Aorta (tissue), 5 donors: ENCODE measurements at places on chromosomes 1 and 21. TPM values are rescaled to one million over a fixed set of nuclear protein-coding genes. Genes with fewer than 3 reads are reported as not detected.

DNA sequence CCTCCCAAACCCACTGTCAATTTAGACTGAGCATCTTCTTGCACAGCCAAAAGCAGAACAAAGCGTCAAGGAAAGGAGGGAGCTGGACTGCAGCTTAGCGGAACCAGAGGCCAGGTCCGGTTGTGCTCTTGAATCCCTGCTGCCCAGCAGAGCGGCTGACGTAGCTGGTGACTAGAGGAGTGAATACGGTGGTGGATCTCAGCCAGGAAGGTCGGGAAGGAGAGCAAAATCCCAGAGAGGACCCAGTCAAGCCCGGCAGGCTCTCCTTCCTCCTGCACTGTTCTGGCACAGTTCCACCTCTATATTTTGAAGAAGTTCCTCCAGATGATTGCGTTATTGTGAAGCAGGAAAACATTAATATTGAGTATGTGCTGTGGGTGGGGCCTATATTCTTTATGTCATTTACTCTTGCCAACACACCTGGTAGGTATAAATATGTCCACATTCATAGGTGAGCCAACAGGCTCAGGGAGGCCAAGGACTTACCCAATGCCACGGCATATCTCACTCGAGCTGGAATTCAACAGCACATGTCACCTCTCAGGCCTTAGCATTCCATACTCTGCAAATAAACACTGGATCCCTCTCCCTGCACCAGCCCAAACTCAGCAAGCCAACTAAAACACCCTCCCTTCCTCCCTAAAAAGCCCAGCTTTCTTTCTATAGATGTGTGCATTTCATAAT lies 23.6 kb upstream of the ABCB10 start:
- peak; percentile 83 for DNase-seq

DNA sequence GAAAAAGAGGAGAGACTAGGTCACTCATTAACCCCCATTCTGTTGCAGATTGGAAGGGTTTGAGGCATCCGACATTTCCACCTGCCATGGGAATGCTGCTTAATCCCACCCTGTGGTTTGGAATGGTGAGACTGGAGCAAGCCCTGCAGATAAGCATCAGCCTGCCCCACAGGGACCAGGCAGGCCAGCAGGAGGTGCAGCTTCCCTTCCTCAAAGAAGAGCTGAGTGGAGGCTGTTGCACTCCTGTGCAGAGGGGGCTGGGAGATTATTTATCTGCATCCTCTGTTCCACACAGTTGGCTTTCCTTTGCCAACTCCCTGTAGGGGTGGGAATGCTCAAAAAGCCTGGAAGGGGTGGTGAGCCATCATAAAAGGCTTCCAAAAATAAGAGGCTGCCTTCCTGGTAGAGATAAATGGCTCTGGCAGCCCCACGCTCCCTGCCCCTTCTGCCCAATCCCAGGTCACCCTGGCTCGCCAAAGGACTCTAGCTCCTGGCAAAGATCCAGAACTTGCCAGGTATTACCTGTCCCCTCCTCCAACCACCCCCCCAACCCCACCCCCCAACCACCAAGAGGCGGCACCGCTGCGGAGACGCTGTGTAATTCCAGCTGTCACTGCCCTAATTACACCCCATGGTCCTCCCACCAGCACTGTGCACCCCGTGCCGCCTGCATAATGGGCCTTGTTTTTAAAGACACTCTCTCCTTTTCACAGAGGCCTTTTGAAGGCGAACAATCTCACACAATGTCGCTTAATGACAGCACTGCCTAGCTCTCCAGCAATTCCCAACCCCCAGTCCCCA lies 83.0 kb upstream of the ZC3H12A start:
- no peak for DNase-seq

- no peak for DNase-seq
These were observed 34.9 kb downstream of the HSF2BP start for GRCh38 chr21:43624339-43624738.

DNA sequence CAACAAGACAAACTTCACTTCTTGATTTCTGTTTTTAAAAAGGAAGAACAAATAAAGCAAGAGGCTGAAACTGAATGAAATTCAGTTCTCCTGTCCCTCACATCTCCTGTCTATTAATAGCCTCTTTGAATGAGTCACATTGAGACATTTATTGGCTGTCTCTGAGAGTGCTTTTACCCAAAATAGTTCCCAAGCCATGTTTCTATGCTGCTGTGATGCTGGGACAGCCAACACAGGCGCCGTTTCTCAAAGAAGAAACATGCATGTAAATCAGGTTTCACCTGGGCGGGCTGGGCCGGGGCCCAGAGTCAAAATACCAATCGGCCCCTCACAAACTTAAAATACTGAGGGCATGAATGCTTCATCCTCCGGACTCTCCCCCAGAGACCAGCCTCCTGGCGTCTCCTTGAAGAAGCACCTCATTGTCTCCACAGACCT lies 105.2 kb downstream of the EDEM3 start:
- no peak for DNase-seq

DNA sequence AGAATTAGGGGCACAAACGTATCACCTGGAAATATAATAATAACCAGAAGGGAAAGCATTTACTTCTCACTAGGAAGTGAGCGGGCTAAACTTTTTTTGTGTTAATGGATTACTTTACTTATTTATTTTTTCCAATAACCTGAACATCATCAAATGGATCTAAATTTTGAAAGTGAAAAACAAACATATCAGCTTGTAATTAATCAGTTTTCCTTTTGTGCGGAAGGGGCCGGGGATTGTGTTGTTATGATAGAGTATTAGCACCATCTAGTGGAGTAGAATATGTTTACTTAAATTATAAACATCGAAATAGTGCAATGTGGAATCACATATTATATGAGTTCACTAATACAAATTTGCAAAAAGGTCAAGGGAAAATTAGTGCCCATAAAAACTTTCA lies 9.0 kb downstream of the CFH start:
- no peak for DNase-seq

DNA sequence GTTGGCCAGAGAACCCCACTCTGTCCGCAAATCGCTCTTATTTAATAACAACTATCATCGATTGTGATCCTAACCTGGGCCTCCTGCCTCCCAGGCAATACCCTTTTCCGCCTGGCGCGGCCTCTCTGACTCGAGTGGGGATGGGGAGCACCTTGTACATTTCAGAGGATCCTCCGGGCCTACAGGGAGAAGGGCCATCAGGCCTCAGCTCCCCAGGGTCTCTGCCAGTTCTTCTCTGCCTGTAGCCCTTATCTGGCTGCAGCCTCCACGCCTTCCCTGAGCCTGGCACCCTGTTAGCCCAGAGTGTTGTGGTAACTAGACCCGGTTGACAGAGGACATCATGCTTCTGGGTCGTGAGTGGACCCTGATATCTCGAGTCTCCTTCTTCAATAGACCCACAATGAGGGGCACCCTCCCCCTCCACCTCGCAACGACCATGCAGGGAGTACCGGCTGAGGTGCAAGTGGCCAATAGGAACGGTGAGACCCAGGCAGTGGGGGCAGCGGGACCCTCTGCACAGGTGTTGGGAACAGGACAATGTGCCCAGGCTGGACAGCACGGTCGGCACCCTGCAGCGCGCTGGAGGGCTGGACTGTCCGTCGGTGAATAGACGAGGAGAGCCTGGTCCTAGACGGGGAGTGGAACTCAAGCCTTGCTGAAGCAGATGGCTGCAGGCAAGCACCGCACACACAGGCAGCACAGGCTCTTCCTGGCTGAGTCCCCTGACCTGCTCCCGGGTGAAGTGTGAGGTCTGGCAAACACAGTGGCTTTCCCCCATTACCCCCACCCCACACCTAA lies 7.1 kb upstream of the CRYBG2 start:
- DNase-seq, result no peak

GRCh38 chr1:237146241-237146640 lies 104.3 kb downstream of the RYR2 start:
- no peak for DNase-seq

- DNase-seq, result no peak
These were observed 32.4 kb downstream of the COA6 start for GRCh38 chr1:234405676-234406075.

GRCh38 chr1:219555031-219555692 lies 57.7 kb downstream of the ZC3H11B start:
- DNase-seq, result no peak

- no peak for DNase-seq
These were observed 8.1 kb downstream of the GPR137B start for GRCh38 chr1:236150311-236150955.

GRCh38 chr1:194268839-194269238 lies 1082.4 kb upstream of the B3GALT2 start:
- DNase-seq, result no peak

DNA sequence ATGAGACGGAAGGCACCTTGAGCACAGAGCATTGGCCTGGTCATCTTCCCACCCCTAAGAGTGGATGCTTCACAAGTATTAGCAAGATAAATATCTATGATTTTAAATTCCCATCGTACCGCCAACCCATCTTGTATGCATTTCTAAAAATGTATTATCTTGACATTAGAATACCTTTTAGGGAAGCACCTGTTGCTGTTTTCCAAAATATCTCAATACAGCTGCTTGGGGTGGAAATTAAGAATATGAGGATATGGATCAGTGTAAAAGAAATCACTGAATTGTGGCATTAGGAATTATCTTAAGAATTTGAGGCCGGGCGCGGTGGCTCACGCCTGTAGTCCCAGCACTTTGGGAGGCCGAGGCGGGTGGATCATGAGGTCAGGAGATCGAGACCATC lies 166.3 kb downstream of the ETS2 start:
- no peak for DNase-seq

- DNase-seq, result no peak
These were observed 202.4 kb upstream of the UBE2U start for GRCh38 chr1:64001038-64001437.

DNA sequence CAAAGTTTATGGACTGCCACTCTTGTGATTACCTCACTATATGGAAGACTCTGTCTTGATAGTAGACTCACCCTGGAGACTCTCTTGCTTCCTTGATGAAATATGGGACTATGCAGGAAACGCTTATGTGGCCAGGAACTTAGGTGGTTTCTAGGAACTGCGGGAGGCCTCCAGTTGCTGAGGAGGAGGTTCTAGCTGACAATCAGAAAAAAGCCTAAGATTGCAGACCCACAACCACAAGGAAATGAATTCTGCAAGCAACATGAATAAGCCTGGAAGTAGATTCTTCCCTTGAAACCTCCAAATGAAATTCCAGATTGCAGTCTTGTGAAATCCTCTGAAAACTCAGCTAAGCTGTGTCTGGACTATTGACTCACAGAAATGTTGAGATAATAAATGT lies 88.9 kb upstream of the COL11A1 start:
- no peak for DNase-seq

DNA sequence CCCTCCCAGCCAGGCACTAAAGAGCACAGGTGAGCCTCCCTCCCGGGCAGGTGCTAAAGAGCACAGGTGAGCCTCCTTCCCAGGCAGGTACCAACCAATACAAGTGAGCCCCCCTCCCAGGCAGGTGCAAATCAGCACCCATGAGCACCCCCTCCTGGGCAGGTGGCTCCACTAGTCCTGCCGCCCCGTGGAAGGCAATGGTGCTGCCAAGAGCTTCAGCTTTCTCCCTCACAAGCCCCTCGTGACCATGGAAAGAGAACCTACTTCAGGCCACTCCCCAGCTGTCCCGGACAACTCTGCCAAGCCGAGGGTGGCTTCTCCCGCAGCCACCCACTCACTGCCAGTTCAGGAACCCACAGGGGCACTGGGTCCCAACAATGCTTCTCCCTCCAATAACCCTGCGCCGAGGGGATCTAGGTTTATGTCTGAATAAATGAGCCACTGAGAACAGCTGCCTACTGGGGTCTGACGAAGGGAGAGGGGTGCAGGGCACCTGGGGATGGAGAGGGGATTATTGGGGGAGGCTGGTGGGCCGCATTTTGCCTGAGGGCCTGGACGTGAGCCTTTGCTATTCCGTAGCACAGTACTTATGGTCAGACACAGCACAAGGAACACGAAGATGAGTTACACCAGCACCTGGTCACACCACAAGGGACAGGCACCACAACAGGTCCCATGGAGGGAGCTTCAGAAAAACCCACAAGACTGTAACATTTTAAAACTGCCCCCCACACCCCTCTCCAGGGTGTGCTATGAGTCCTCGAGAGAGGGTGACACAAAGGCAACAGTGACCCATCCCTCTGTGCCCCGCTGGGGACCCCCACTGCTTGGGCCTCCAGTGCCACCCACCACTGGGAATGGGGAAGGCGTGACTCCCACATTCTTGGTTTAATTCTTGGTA lies 46.3 kb downstream of the PRDM15 start:
- DNase-seq, result peak; percentile 19

GRCh38 chr21:38773099-38774061 lies 32.3 kb upstream of the ETS2 start:
- peak; percentile 75 for DNase-seq

DNA sequence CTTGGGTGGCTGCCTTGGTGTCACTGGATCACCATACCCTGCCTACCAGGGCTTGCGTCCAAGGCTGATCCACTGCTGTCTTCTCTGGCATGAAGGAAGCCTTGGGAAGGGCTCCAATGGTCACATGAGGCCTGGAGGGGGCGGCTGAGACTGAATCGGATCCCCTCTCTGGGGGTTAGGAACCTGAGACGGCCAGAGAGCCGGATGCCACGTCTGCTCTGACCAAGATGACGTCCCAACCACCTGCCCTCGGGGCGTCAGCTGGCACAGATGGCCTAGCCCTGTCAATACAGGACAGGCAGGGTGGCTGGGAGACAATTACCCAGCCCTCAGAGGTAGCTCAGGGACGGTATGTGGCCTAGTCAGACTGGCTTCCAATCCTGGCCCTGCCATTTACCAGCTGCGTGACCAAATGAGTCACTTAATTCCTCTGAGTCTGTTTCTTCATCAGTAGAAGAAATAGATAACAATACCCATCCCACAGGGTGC lies 5.4 kb downstream of the TRIM62 start:
- DNase-seq, result no peak

GRCh38 chr21:45011911-45012661 lies 62.3 kb upstream of the ADARB1 start:
- DNase-seq, result peak; percentile 59

DNA sequence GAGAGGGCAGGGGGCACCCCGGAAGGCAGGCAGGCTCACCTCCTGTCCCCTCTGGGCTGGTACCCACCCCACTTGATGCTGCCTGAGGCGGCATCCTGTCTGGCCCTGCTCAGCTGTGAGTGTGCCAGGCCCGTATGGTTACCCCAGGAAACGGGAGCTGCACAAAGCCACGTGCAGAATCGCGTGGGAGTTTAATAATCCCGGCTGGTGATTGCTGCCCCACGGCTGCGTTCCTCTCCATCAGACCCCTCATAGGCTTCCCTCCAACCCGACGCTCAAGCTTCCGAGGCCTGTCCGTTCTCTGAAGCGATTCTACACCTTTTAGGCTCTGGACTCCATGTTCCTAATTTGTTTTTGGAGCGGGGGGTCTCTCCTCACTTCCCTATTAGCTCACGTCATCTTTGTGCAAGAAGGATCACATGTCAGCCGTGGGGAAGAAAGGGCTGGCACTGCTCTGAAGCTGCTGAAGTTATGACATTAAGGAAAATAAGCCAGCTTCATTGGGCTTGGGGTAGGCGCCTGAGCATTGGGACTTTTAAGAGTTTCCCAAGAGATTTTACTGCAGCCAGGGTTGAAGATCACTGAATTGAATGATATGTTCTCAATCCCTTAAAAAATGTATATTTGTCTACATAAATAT lies 1.1 kb upstream of the B3GALT5 start:
- no peak for DNase-seq

GRCh38 chr21:41691205-41692184 lies 75.4 kb downstream of the RIPK4 start:
- peak; percentile 23 for DNase-seq

Gene CLCA1
- not detected for polyA plus RNA-seq

Gene PM20D1
- 0.63 TPM for polyA plus RNA-seq

Gene NUP210L
- polyA plus RNA-seq, result not detected

Gene AK5
- polyA plus RNA-seq, result not detected

Gene FYB2
- polyA plus RNA-seq, result 1.5 TPM

Gene AURKAIP1
- polyA plus RNA-seq, result 154 TPM

Gene FDPS
- 127 TPM for polyA plus RNA-seq

Gene OR2M3
- not detected for polyA plus RNA-seq

Gene PTGFR
- polyA plus RNA-seq, result not detected
